ENCODE measurements at places on chromosomes 12 and 14.
A peak's percentile ranks its signal among the peaks of the same experiment; 100 is the strongest.

DNA sequence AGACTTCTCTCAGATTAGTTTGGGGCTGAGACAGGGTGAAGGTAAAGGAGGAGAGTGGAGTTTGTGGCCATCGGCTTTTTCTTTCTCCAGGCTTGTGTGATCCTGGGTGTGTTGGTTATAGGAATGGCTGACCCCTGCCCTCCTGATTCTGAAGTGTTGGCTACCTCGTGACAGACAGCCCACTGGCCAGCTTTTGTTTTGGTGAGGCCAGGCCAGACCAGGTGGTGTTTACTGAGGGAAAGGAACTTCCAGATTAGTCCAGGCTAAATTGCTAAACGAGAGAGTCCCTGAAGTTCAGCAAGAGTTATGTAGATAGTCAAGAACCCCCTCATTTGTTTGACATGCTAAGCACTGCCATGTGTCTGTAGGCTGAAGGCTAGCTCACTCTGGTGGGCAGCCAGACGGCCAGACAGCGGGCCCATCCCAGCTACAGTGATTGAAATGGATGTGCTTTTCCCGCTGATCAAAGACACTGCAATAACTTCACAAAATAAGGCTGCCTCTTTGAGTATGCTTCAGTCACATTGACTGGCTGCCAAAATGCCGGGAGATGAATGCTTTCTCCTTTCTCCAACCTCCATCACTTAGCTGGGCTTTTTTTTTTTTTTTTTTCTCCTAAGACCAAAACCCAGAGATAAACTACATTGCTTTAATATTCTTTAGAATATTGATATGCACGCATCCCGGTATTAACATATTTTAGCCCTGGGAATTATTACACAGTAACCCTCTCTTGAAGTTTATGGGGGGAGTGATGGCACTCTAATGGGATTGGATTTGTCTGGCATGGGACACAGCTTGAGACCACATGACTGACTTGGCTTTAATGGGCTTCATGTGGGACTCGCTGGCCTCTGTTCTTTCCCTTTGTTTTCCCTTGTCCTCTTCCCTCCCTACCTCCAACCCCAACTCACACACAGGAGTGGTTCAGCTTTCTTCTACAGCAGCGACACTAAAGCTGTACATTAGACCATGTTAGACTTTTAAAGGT is 76.9 kb downstream of the SMOC1 start:
- no peak for DNase-seq

GRCh38 chr14:96086032-96086431 is 46.9 kb downstream of the C14orf132 start:
- no peak for DNase-seq

DNA sequence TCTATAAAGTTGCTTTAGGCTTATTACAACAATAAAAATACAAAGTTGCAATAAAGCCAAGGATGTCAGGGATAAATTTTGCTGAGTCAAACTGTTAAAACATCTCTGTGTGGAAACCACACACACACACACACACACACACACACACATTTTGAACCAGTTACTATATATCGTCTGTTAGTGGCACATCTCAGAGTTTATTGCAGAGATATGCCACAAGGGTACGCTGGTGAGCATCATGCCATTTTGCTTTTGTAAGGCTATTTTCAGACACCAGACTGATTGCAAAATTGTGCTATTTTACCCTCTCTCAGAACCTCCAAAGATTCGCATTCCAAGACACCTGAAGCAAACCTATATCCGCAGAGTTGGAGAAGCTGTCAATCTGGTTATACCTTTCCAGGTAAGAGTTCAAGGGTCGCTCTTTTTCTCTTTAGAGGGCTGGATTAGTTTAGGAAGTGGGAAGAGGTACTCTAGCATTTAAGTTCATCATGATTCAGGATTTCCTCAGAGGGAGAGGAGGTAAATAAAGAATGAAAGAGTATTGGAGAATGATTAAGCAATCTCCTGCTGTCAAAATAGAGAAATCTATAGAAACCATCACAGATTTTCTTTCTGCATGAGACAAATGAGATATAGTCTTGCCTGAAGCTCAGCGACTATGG is 27.3 kb upstream of the CHPT1 start:
- DNase-seq = peak; percentile 36

GRCh38 chr14:85483652-85484051 is 46.3 kb upstream of the FLRT2 start:
- no peak for DNase-seq

DNA sequence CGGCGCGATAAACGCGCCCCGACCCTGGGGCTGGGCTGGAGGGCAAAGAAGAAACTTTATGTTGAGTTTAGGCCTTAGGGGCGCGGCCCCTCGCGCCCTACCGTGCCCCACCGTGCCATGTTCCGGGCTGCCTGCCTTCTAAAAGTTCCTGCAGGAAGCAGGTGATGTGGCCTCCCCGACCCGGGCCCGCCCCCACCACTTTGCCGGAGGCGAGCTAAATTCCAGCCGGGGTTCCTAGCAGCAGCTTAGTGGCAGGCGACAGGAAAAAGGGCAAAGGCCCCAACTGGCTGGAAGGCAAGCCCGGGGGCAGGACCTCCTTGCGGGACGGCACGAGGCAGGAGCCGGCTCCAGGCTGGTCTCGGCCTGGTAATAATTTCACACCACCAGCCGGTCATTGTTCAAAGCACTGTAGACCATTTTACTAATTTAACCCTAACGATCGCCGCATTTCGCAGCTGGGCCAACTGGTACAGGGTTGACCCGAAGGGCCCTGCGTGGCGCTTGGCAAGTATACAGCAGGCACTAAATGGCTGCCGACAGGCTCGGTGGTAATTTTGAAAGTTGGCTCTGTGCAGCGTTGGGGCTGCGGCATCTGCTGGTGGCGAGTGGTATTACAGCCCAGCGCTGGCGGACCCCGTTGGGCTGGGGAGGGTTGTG is 895 bp upstream of the CCDC88C start:
- peak; percentile 83 for DNase-seq

- no peak for DNase-seq
Observed at GRCh38 chr12:47882781-47883546, 21.8 kb downstream of the VDR start.

DNA sequence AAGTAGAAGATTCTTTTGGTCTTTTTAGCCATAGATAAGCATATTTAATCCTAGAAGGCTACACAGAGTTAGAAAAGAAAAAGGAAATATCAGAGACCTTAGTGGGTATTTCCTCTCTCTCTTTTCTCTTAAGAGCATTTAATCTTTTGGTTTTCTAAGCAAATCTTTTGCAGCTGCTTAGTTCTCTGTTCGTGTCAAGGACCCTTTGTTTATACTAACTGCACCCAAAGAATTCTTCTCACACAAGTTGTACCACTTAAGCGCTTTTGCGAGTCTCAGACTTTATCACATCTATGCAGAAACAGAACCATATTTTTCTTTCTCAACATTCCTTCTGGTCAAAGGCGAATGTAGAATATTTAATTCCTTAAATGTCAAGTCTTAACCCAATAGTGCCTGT is 17.9 kb upstream of the NID2 start:
- no peak for DNase-seq

Data from activated gamma-delta T cell treated with Interleukin-2 at 50 U/mL for 16 hours (primary cell).